ENCODE measurements at places on chromosomes 1 and 21.

DNA sequence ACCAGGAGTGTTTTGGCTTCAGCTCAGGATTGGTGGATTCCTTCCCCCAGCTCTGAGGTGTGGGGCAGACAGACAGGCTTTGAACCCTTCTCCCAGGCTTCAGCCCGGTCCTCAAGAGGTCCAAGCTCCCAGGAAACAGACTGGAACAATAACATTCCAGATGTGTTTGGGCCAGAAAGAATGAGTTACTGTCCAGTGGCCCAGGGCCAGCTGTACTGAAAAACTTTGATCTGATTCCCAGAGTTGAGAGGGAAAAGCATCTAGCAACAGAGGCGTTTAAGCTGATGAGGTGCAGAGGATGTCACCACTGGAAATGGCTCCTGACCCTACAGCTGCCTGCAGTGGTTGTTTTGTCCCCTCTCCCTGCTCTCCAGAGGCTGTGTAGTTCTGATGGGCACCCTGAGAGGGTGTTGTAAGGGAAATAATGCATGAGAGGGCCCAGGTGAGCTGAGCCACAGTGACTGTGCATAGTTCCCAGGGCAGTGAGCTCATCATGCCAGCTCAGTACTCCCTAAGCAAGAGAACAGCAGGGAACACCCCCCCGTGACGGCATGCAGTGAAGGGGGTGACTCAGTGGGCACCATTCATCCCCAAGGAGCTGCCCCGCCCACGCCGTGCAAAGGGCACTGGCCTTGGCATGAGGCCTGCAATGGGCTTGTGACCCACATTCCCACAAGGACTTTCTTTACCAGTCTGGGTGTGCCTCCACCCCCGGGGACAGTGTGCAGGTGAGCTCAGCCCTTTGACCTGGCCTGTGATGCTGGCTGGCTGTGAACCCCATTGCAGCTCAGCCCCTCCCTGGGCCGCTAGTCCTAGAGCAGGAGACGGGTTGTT lies 13.8 kb upstream of the SFN start:
- no peak for DNase-seq

DNA sequence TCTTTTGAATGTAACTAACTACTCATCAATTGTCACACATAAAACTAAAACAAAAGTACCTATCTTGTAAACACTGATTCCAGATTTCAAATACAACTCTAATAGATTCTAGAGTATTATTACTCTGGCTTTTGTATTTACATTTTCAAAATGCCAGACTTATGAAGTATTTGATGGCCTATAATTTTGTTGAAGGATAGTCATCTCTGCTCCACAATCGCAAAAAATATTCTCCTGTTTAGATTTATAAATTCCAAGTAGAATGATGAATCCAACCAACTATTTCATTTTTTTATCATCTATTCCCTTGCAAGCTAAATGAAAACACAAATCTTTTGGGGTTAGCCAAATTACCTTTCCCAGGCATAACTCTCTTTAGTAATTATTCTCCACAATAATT lies 75.0 kb upstream of the GUCA2A start:
- no peak for DNase-seq

GRCh38 chr21:46626536-46626935 lies 8.9 kb upstream of the PRMT2 start:
- DNase-seq: no peak

DNA sequence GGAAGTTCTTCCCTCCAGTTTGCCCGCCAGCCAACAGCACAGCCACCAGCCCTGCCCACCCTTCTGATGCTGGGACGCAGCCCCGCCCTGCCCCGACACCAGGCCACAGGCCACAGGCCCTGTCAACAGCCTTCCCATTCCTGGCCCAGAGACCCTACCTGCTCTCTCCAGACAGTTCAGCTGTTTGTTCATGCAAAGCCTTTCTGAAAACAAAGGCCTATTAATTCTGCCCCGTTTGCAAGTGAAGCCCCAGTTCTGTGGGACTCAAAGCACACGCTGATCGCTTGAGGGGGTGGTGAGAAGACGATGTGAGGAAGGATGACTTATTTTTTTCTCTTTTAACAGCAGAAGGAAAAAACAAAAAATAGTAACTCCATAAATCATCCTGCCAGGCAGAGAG lies 55.4 kb upstream of the KIF26B start:
- DNase-seq: no peak

GRCh38 chr1:97061604-97062003 lies 340.0 kb downstream of the PTBP2 start:
- DNase-seq: no peak

GRCh38 chr1:184199438-184200085 lies 148.0 kb downstream of the TSEN15 start:
- DNase-seq: no peak

All from activated CD4-positive, alpha-beta T cell treated with anti-CD3 and anti-CD28 coated beads, Interleukin-2, amount 50 U/mL, for 4 hours (primary cell).